Activated T-cell treated with anti-CD3 and anti-CD28 coated beads, Interleukin-2, amount 50 U/mL, for 72 hours (primary cell): ENCODE measurements at places on chromosomes 3 and 15. TPM values are rescaled to one million over a fixed set of nuclear protein-coding genes. Genes with fewer than 3 reads are reported as not detected.

The COLQ gene
- 1.3 TPM for total RNA-seq

The MAN2A2 gene
- 190 TPM for total RNA-seq

The KCNMB2 gene
- total RNA-seq = not detected

The PLSCR2 gene
- total RNA-seq = 0.34 TPM

The A4GNT gene
- not detected for total RNA-seq

The GOLGA8O gene
- 1.3 TPM for total RNA-seq

The WDR93 gene
- not detected for total RNA-seq

The SI gene
- total RNA-seq = not detected

The LRTM1 gene
- total RNA-seq = not detected

The GP9 gene
- total RNA-seq = not detected

The PLA2G4B gene
- total RNA-seq = 4.4 TPM

The UNC13C gene
- total RNA-seq = not detected

The CSPG5 gene
- total RNA-seq = 0.48 TPM

The KLHL40 gene
- total RNA-seq = not detected

The MELTF gene
- 2.9 TPM for total RNA-seq
